BE2C (cell line): ENCODE measurements at places on chromosomes 2 and 18.
A peak's percentile ranks its signal among the peaks of the same experiment; 100 is the strongest.

- no peak for DNase-seq
Observed at GRCh38 chr2:8551622-8552074, 130.2 kb upstream of the ID2 start.

- DNase-seq = no peak
Observed at GRCh38 chr18:59705145-59705544, 7.9 kb upstream of the CCBE1 start.

DNA sequence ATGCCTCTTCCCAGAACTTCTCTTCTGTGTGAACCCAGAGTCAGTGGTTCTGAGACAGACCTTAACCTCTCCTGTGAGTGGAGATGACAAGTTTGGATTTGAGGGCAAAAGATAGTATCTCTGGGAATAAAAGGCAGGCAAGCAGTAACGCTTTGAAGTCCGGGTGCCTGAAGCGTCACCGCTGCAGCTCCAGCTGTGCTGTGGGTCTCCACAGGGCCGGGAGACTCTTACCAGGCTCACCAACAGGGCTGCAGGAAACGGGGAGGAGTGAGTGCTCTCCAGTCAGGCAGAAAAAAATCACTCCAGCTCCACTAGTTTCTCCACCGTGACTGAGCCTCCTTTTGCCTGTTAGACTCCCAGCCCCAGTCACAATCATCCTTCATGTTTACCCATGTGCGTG lies 79.7 kb upstream of the MAP4K4 start:
- no peak for DNase-seq

DNA sequence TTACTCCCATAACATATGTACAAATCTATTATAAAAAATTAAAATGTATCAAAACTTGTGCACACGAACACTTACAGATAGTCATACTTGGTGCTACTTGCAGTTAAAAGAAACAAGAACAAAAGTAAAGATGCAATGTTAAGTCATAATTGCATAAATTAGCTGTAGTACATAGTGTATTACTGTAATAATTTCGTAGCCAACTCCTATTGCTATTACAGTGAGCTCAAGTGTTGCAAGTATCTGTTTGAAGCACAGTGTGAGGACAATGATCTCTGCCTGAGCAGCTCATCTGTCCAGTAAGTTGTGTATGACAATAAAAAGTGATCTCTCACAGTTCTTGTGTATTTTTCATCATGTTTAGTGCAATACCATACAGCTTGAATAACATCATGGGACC lies 7.5 kb upstream of the SERPINB13 start:
- DNase-seq = no peak

DNA sequence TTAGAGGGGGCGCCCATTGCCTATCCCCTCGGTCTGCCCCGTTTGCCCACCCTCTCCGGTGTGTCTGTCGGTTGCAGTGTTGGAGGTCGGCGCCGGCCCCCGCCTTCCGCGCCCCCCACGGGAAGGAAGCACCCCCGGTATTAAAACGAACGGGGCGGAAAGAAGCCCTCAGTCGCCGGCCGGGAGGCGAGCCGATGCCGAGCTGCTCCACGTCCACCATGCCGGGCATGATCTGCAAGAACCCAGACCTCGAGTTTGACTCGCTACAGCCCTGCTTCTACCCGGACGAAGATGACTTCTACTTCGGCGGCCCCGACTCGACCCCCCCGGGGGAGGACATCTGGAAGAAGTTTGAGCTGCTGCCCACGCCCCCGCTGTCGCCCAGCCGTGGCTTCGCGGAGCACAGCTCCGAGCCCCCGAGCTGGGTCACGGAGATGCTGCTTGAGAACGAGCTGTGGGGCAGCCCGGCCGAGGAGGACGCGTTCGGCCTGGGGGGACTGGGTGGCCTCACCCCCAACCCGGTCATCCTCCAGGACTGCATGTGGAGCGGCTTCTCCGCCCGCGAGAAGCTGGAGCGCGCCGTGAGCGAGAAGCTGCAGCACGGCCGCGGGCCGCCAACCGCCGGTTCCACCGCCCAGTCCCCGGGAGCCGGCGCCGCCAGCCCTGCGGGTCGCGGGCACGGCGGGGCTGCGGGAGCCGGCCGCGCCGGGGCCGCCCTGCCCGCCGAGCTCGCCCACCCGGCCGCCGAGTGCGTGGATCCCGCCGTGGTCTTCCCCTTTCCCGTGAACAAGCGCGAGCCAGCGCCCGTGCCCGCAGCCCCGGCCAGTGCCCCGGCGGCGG lies 1.7 kb downstream of the MYCN start:
- peak; percentile 100 for DNase-seq

GRCh38 chr2:197179744-197180498 lies 130.7 kb downstream of the ANKRD44 start:
- DNase-seq = peak; percentile 90

DNA sequence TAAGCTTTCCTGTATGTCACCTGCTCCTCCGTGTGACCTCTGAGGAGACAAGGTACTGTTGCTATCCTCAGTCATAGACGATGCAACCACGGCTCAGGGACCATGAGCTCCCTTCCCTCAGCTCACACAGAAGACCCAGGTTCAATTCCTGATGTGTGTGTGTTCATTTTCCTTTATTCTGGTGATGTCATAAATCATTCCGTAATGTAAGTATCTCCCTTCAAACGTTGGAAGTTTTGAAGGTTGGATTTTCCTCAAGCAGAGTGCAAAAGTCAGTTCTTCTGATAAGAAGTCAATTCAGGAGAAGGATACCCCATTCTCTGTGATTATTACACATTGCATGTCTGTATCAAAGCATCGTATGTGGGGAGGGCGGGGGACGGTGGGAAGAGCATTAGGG lies 118.9 kb upstream of the FAM136A start:
- no peak for DNase-seq

- no peak for DNase-seq
Observed at GRCh38 chr18:75066936-75067335, 142.0 kb downstream of the PTGR3 start.

DNA sequence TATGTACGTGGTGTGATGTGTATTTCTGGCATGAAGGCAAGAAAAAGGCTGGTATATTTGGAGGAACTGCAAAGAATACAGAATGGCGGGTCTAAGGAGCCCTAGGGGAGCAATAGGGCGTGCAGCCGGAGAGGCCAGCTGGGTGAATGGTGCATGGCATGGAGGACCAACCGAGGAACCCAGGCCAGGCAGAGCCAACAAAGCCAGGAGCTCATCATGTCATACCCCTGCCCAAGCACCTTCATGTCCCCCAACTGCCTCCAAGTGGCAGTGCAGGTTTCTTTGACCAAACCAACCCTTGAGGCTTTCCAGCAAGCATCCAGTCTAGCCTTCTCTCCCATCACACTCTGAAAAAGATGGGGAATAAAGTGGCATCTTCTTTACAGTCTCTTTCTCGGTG lies 8.9 kb upstream of the KCNK3 start:
- DNase-seq = peak; percentile 6

DNA sequence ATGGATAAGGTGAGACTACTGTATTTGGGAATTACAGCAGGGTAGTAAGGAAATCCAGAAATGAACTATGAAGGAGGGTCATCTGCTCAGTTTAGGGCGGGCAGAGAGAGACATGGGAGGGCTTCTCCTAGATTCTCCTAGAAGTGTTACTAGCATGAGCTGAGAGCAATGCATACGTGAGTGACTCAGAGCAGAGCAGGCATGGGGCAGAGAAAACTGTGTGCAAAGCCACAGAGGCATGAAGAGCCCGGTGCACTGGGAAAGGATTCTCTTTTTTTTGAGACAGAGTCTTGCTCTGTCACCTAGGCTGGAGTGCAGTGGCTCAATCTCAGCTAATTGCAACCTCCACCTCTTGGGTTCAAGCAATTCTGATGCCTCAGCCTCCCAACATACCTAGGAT lies 116.2 kb downstream of the SOCS6 start:
- no peak for DNase-seq

GRCh38 chr2:55073000-55073983 lies 23.0 kb upstream of the RTN4 start:
- DNase-seq = no peak

DNA sequence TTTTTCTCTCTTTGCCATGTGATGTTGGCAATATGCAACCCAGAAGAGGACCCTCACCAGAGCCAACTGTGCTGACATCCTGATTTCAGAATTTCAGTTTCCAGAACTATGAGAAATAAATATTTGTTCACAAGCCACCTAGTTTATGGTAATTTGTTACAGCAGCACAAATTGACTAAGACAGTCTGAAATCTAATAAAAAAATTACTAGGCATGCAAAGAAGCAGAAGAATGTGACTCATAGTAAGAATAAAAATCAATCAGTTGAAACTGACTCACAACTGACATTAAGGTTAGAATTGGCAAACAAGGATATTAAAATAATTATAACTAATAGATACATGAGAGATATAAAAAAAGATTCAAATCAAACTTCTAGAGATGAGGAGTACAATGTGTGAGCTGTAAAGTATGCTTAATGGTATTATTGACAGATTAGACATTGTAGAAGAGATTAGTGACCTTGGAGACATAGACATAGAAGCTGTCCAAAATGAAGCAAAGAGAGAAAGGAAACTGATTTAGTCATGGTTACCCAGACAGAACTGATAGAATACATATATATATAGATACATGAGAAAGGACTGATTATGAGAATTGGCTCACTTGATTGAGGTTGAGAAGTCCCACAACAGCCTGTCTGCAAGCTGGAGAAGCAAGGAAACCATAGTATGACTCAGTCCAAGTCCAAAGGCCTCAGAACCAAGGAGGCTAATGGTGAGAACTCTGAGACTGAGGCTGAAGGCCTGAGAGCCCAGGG lies 27.8 kb upstream of the TTC39C start:
- DNase-seq = no peak

GRCh38 chr2:180675170-180675569 lies 305.2 kb upstream of the UBE2E3 start:
- no peak for DNase-seq

DNA sequence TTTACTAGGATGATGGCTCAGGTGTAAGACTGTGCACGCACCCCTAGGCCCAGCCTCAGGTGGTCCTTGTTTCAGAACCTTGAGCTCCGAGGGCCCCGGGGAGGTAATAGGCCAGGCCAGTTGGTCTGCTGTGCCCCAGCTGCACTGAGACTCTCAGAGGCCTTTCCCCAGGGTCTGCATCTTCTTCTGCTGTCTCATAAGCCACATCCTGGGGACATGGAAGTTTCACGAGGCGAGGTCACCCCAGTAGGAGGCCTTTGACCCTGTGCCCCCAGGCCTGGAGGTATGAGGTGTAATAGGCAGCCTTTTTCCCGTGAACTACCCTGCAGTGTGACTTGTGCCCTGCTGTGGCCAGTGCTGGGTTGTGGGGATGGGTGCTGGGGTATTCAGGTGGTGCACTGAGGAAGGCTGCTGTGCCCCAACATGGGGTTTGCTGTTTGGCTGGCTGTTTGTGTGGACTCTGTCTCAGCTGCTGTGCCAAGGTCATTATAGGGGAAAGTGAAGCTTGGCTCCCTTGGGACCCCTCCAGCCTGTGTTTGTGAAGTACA lies 6.9 kb downstream of the OXER1 start:
- DNase-seq = no peak

GRCh38 chr2:219254590-219255201 lies 978 bp upstream of the TUBA4A start:
- no peak for DNase-seq

DNA sequence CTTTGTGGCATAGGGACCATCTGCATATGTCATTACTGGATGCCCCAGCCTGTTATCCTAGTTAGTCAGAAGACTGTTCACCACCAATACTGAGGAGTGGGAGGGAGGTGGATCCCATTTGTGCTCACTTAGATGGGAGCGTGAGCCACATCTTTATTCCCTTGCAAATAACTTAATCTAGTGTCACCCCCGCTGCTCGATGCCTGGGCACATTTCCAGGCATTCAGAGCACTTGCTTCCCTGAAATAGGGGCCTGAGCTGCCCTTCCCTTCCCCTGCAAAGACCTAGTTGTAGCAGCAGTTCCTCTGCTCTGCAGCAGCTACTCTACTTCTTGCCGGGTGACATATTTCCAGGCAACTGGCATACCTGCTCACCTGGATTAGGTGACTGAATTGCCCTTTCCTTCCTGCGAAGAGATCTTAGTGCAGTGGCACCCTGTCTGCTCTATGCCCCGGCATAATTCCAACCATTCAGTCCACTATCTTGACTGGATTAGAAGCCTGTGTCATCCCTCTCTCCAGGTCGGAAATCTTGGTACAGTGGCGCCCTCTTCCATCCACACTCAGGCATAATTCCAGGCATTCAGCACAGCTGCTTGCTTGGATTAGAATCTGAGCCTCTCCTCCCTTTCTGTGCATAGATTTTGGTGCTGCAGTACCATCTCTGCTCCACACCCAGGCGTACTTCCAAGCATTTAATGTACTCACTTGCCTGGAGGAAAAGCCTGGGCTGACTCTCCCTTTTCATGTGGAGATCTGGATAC lies 1389.1 kb upstream of the TMEFF2 start:
- DNase-seq = peak; percentile 72

DNA sequence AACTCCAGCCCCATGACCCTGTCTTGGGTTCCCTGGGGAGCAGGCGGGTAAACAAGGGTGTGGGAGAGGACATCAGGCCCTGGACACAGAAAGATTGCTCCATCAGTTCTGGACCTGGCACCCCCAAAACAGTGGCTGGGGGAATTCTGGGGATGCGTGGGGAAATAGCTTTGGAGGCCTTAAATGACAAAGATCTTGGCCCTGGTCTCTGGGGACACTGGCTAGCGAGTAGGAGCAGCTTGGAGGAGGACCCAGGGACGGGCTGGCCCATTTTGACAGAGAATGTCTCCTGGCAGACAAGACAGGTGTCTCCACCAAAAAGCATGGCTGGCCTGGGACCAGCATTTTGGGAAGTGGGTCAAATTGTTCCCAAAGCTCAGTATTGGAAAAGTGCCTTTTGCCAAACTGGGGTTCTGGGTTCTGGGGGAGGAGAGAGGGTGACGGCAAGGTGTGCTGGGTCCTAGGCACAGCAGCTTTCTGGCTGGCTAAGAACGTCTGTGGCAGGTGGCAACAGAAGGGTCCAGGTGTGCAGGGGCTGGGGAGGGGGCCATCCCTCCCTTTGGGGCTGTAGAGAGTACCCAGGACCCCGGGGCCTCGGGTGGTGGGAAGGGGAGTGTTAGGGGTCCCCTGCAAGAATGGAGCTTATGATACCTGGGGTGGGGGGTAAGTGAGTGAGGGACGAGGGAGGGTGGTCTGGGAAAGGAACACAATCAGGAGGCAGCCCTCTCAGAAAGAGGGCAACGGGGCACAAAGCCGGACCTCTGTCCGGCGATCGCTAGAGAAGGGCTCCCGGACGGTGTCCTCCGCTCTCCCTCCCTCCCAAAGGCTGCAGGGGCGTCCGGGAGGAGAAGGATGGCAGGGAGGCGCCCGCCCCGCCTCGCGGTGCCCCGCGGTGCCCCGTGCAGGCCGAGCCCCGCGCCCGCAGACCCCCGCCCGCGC lies 556 bp downstream of the CYRIA start:
- no peak for DNase-seq

- peak; percentile 34 for DNase-seq
Observed at GRCh38 chr2:177667626-177668025, 275.1 kb downstream of the AGPS start.

DNA sequence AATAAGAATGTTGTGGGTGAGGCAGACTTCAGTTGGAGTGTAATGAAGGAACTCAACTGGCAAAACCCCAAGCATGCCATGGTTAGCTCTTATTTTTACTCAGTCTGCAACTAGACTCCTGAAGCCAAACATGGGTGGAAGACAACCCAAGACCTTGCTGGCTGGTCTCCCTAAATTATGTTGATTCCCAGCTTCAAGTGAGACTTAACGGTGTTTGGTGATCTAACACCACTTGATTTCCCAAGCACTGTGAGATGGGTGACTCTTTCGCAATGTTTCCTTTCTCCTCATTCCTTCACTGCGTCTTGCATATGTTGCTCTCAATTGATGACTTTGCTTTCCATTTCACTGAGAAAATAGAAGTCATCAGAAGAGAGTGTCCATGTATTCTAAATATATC lies 693.1 kb downstream of the DCC start:
- no peak for DNase-seq
